Activated CD4-positive, alpha-beta T cell treated with anti-CD3 and anti-CD28 coated beads for 24 hours (primary cell): ENCODE measurements at places on chromosomes 7 and 10.

GRCh38 chr10:26169466-26169865 lies 47.1 kb upstream of the GAD2 start:
- no peak for DNase-seq

- DNase-seq: no peak
Observed at GRCh38 chr10:71645185-71645584, 74.4 kb downstream of the C10orf105 start.

- DNase-seq: no peak
Observed at GRCh38 chr10:133419211-133419950, 5.0 kb downstream of the SPRN start.

DNA sequence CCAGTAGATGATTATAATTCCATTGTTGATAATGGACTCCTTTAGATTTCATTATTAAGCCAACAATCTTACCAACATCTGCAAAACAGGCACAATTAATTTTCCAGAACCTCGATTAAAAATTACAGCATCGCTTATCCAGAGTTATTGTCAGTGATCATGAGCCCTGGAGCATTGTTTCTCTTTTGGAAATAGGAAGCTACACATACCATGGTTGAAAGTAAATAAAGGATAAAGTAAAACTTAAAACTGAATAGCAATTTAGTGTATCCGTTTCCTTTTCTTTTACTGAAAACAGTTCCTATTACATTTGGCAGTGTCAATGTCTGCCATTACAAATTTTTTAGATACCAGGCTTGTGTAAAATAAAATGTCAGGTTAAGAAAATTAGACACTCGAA lies 9.9 kb upstream of the HOXA2 start:
- DNase-seq: no peak

DNA sequence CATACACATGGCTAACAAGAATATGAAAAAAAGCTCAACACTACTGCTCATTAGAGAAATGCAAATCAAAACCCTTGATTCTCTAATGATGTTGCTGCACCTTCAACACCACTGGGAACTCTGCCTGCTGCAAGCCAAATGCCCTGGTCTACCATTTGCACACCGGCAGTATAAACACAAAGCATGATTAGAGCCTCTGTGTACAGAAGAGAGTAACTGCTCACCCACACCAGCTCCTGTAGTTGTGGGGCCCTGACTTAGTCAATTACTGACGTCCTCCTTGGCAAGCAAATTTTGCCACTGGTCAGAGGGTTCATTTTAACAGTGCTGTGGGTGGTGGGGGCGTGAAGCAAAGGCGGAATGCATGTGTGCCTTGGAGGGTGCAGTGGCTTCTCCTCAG lies 96.1 kb upstream of the RHEB start:
- no peak for DNase-seq
